ENCODE measurements at places on chromosomes 12 and 14.
A peak's percentile ranks its signal among the peaks of the same experiment; 100 is the strongest.

DNA sequence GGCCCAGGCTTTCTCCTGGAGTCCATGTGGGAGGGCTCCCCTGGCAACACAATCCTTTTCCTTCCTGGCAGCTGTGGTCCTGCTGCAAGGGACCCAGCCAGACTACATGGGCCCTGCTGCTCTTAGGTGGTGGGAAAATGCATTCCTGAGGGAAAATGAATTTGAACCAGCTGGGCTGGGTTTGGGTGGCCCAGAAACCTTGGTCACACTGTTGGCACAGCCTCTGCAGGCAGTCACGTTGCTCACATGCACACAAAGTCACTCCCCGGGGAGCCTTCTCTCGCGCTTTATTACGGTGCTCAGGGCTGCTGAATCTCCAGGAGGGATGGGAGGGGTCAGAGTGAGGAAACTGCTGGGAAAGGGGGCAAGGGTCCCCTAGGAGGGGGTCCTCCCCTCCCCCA lies 17.2 kb downstream of the PLEKHG3 start:
- no peak for DNase-seq

DNA sequence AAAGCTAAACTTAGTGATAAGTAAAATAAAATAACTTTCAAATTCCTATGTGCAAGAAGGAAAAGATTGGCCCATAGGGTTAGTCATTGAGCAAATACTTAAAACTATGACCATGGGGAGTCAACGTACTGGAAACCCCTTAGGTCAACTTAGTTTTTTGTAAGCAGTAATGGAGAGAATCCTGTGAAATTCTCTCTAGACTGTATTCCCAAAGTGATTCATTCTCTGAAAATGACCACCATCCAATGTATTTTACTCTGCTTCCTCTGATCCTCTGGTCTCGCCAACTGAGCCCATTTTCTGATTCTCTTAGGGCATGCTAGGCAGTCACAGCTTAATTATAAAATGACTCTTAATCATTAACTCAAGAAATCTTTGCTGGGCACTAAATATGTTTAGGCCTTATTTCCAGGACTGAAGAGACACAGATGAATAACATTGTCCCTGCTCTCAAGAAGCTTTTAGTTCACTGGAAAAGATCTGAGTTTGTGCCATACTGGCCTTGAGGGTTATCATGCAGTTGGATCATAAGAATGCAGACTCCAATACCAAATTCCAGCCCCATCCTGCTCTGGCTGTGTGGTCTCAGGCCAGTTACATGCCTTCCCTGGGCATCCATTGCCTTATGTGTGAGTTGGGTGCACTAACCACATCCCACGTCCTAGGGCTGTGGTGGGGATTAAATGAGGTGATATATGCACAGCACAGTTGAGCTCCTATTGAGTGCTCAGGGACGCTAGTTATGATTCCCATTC lies 732.4 kb downstream of the AACS start:
- no peak for DNase-seq

DNA sequence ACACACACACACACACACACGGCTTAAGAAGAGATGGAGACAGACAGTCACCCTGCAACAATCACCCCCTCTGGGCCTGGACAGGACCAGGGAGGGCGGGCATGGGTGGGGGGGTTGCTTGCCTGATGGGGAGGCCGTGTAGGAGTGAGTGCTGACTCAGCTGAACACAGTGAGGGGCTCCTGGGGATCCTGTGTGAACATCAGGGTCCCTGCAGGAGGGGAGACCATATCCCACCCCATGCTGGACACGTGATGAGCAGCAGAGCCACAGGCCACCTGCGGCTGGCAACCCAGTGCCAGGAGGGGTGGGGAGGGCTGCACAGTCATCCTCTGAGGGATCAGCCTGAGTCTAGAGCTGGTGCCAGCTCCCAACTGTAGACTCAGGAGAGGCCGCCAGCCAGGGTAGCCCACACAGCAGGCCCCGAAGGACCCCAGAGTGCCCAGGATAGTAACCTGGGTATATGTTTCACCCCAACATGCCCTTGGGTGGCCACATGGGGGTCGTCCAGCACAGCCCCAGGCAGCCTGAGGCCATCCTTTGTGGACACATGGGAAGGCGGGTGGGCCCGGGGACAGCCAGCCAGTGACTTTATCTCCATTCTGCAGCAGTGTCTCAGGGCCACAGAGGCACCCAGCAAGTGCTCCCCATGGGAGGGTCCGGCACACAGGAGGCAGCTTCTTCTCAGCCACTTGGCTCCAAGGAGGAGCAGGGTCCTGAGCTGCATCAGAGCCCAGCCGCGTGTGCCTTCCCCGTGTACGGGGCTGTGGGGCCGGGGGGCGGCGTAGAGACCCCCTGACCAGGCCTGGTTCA lies 73.7 kb upstream of the SFSWAP start:
- no peak for DNase-seq

DNA sequence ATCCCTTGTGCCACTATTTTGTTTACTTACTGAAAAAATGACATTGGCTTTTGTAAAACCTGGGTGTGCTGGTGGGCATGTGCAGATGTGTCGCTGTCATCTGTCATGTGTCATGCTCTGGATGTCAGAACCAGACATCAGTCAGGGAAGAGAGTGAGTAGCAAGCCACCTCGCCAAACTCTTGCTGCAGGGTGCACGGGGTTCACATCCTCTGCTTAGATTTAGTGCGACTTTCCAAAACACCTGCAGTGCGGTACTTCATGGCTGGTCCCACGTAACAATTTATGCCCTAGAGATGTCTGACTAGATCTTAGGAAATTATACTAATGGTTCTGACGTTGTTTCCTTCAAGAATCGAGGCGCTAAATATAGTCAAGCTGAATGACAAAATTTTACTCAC lies 106.7 kb downstream of the CRADD start:
- DNase-seq = no peak

GRCh38 chr12:116675339-116676107 lies 62.3 kb downstream of the SPRING1 start:
- DNase-seq = no peak

GRCh38 chr12:30952015-30952414 lies 25.5 kb downstream of the TSPAN11 start:
- DNase-seq = no peak

- DNase-seq = no peak
Observed at GRCh38 chr14:101862177-101862576, 100.7 kb downstream of the PPP2R5C start.

DNA sequence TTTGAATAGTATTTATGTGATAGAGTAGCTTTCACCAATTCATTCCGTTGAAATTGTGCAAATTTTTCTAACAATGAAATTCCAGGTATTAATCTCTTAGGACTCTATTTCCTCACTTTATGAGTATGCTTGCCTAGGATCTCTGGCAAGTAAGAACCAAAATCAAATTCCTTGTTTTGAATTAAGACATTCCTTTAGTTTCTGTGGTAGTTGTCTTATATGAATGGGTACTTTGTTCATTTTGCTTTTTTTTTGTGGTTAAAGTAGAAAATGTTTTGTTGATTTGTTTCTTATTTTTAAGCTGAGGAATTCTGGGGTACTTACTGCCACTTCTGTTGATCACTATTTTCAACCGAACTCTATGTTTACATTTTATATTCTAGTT lies 59.8 kb downstream of the KITLG start:
- DNase-seq = no peak

GRCh38 chr12:51401020-51401419 lies 9.8 kb upstream of the GALNT6 start:
- DNase-seq = no peak

DNA sequence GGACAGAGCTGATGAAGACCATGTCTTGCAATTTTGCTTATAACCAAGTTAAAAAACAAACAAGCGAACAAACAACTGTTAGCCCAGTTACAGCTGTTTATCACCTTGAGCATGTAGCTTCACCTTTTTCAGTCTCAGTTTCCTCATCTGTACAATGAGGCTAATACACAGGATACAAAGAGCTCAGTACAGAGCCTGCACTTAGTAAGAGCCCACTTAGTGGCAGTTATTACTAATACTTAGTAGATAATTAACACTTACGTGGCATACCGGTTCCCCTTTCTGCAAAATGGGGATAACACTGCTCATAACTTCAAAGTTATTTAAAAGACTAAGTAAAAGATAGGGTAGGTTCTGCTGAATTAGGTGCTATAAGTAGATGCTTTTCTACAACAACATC lies 228.0 kb downstream of the MON2 start:
- no peak for DNase-seq

- DNase-seq = no peak
Observed at GRCh38 chr14:23030936-23031335, 3.8 kb downstream of the PSMB5 start.

- DNase-seq = peak; percentile 43
Observed at GRCh38 chr12:65948320-65949008, 124.2 kb downstream of the HMGA2 start.

- DNase-seq = no peak
Observed at GRCh38 chr12:20262119-20262518, 106.2 kb upstream of the PDE3A start.

DNA sequence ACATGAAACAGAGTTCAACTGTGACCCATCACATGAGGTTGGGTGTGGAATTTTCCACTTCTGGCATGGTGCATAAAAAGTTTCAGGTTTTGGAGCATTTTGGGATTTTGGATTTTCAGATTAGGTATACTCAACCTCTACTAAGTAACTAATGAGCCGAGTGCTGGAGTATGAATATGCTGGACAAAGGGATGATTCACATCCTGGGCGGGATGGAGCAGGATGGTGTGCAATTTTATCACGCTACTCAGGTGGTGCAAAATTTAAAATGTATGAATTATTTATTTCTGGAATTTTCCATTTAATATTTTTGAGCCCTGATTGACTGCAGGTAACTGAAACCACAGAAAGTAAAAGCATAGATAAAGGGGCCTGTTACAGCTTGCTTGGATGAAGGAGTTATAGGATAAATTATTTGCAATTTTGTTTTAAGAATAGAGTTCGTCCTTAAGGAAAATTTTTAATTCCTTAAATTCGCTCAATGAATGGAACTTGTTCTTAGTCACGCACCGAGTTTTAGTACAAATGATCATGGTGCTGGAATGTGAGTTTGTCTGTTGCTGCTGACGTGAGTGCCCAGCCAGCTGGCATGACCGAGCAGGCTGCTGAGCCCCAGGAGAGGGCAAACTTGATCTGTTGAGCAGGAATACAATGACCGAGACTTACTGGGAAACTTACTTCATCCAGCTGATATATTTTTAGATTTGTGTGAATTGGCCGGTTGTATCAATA lies 176.3 kb downstream of the ESR2 start:
- no peak for DNase-seq

DNA sequence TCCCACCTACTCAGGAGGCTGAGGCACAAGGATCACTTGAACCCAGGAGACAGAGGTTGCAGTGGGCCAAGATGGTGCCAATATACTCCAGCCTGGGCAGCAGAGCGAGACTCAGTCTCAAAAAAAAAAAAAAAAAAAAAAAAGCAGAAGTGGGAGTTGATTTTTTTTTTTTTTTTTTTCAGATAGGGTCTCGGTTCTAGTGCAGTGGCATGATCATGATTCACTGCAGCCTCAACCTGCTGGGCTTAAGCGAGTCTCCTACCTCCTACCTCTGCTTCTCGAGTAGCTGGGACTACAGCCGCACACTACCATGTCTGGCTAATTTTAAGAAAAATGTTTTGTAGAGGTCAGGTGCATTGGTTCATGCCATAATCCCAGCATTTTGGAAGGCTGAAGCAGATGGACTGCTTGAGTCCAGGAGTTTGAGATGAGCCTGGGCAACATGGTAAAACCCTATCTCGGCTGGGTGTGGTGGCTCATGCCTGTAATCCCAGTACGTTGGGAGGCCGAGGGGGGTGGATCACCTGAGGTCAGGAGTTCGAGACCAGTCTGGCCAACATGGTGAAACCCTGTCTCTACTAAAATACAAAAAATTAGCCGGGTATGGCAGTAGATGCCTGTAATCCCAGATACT lies 16.3 kb upstream of the HSP90AA1 start:
- DNase-seq = no peak

- no peak for DNase-seq
Observed at GRCh38 chr14:29465095-29465494, 462.6 kb downstream of the PRKD1 start.

DNA sequence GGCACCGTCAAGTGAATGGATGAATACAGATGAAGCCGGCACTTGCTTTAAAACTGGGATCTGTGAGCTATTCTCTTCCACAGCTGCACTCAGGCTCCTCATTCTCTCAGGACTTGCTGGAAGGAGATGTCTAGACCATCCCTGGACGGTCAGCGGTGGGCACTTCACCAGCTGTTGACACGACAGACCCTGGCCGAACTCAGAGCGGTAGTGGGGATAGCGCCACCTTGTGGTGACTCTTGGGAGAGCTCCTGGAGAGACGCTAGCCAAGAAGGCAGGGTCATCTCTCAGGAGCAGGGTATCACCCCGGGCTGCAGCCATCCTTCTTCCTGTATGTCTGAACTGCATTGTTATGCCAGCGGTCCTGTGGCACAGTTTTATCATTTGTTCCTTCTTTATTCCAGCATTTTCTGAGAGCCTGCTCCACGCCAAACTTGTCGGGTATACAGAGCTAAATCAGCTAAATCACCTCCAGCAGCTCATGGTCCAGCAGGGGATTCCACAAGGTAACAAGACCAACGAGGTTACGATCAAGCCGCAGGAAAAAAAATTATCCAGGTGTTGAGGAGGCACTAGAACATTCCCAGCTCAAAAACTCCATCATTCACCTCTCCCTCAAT lies 10.0 kb downstream of the WNT1 start:
- DNase-seq = peak; percentile 34

GRCh38 chr14:92774572-92774971 lies 19.5 kb upstream of the GOLGA5 start:
- DNase-seq = no peak

DNA sequence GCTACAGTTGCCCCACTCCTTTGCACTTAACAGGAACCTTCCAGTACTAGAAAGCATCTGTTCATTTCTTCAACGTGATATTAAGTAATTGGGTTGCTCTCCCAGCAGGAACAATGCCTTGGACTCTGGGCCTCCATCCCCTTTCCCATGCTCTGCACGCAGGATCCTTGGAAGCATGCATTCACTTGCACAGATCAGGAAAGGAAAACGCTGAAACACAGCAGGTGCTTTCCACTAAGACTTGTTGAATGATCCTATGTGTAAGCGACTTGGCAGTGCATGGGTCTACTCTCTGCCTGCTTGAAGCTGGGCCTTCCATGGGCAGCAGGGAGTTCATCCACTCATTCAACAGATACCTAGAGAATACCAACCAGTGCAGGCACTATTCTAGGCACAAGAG lies 2.3 kb downstream of the LTBP2 start:
- DNase-seq = no peak

DNA sequence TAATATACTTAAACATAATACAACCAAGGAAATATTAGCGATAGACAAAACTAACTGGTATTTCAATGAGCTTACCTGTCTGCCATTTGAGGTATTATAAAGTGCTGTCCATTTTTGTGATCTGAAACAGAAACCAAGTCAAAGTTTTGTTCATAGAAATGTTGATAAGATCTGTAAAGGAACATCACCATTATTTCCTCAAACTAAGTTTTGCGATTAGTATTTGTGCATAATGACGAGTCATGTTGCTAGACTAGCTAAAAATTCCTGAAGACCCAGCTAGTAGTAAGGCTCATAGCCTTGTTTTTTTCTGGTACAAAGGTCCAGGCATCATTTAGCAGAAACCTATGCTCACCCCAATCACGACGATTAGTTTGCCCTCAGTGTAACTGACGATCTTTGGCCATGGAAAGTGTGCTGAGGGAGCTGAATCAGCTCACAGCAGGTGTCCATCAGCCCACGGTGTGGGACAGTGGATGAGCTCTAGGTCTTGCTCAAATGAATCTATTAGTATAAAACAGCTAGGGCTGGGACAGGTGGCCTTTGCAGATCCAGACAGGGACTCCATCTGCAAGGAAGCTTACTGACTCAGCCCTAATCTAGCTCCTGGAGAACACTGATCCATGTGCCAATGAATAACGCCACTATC lies 28.7 kb downstream of the GIT2 start:
- DNase-seq = no peak

- DNase-seq = no peak
Observed at GRCh38 chr14:75425446-75425845, 2.4 kb upstream of the JDP2 start.

GRCh38 chr14:63475761-63476160 lies 67.4 kb downstream of the PPP2R5E start:
- no peak for DNase-seq

Measured in NCI-H446 (cell line).